Heart left ventricle (tissue), 16 donors: ENCODE measurements at places on chromosomes 2 and 18. TPM values are rescaled to one million over a fixed set of nuclear protein-coding genes. Genes with fewer than 3 reads are reported as not detected.

DNA sequence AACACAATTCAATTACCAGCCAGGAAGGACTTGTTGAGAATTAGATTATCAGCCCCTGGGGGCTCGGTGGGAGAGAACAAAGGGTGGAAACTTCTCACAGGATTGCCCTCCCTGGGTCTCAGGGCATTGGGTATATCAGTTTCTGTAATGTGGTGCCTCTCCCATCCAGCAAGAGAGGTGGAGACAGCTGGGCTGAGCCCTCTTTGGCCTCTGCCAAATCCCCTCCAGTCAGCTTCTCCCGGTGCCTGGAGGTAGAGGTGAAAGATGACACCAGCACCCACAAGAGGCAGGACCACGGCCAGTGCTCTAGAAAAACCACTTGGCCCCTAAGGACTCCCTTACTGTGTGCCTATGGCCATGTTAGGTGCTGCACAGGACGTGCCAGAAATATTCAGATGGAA is 179.7 kb downstream of the HAUS1 start:
- DNase-seq, result no peak

GRCh38 chr18:67514901-67515540 is 1.5 kb downstream of the DSEL start:
- no peak for DNase-seq

GRCh38 chr18:56516789-56517188 is 121.6 kb downstream of the TXNL1 start:
- no peak for DNase-seq

DNA sequence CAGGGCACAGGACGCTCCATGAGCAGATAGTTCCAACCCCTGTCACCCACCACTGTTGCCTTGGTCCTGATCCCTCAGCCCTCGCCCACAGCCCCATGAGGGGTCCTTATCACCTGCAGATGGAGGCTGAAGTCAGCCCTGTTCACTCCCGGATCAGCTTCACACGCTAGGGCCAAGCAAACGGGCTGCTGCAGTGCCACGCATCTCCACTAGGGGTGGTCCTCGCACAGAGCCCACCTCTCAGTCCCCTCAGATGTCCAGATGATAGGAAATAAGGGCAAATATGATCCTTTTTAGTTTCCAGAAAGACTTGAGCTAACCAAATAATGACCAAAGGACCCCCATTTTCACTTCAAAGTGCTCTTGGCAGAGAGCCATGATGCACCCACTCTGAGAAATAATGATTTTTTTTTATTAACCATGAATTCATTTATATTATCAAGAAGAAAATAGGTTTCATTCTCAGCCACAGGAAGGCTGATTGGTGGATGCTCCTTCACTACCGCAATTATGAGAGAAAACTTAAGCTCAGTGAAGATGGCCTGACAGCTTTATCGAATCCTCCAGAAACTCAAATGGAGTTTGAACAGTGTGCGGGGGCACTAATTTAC is 71.9 kb upstream of the KLHL29 start:
- DNase-seq, result no peak

DNA sequence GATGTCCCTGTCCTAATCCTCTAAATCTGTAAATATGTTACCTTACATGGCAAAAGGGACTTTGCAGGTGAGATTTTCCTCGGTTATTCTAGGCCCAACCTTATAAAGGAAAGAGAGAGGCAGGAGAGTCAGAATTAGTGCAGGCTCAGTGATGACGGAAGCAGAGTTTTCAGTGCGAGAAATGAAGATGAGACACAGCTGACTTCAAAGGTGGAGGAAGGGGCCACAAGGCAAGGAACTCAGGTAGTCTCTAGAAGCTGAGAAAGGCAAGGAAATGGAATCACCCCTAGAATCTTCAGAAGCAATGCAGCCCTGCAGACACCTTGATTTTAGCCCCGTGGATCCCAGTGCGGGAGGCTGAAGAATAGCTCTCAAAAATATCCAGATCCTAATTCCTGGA is 7.2 kb upstream of the LCLAT1 start:
- DNase-seq, result no peak

GRCh38 chr2:20665243-20666004 is 1.5 kb upstream of the GDF7 start:
- no peak for DNase-seq

Gene NXPH2
- not detected for total RNA-seq

Gene REG3A
- not detected for total RNA-seq

Gene MYOM1
- total RNA-seq, result 666 TPM

Gene CRYBA2
- total RNA-seq, result not detected

Gene SPDYA
- total RNA-seq, result not detected

Gene RNF125
- 4.0 TPM for total RNA-seq

Gene SCN9A
- 3.2 TPM for total RNA-seq

Gene OSBPL1A
- total RNA-seq, result 71.0 TPM
